Activated CD4-positive, alpha-beta T cell treated with anti-CD3 and anti-CD28 coated beads, Interleukin-2, amount 50 U/mL, for 16 hours (primary cell): ENCODE measurements at places on chromosomes 5 and 9.
A peak's percentile ranks its signal among the peaks of the same experiment; 100 is the strongest.

GRCh38 chr5:113524927-113525326 lies 11.4 kb downstream of the YTHDC2 start:
- peak; percentile 45 for DNase-seq

DNA sequence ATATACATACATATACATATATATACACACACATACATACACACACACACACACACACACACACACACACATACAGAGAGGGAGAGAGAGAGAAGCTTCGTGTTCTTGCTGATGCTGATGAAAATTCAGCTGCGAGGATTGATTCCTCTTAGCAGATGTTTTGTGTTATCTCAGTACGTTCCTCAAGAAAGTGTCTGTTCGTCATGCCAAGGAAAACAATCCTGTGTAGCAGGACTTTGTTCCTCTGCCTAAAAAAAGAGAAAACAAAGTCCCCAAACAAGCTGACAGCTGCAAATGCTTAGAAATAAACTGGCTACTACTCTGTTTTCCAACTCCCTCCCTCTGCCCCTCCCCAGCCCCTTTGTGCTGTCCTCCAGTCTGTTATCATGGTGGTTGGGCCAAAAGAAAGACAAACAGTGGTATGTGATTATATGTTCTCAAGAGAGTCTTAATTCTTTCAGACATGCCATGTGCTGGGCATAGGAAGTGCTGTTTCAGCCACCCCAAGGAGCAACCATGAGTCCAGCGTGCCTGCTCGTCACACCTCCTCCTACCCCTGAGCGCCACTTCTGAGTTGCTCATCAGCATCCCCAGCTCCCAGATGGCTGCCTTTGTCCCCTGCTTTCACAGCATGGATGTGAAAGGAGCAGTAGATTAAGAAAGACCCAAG lies 71.5 kb upstream of the EQTN start:
- DNase-seq = no peak

DNA sequence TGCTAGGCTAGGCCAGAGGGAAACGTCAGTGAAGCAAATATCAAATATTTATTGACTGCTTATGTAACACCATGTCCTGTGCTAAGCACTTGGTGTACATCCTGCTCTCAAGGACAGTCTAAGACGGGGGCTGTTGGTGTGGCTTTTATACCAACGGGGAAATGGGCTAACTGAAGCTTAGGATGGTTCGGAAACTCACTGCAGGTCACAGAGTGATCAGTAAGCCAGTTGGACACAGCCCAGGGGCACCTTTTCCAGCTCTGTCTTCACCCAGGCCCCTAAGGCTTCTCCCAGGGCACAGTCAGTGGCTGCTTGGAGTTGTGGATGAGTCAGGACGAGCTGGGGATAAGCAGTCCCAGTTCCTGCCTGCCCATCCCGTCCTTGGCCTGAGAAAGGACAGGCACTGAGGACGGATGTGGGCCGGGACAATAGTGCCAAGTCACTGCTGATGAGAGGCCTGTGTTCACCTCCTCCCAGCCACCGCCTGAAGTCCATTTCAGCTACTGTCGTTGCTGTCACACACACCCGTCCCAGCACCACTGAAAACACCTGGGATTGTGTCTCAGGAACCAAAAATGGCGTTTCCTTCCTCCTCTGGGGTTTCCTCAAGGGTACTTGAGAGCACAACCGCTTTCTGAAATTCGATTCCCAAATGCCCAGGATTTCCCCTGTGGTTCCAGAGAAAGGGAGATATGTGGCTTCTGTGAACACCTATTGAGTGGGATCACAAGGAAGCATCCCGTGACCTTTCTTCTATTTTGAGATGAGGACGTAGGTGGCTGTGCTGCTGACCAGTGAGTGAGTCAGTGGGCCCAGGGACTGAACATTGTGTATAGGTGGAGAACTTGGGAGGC lies 17.5 kb upstream of the SPRY4 start:
- DNase-seq = no peak

GRCh38 chr9:33780276-33780675 lies 15.1 kb upstream of the PRSS3 start:
- DNase-seq = no peak

DNA sequence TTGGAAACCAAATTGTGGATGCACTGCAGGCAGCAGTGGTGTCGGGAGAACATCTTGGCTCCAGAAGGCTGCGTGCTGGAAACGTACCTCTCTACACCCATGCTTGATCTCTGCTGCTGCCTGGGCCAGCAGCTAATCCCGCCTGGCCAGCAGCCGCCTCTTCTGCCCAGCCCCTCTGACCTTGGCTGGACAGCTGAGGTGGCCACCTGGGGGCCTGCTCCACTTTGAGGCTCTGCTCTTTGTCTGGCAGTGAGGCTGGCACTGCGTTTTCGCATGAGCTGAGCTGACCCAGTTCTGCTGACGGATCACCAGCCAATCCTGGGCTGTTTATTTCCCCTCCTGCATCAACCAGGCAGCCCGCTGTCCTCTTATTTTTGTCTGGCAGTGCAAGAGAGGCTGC lies 154.9 kb downstream of the TENT4A start:
- DNase-seq = no peak

GRCh38 chr5:38468202-38468673 lies 88.2 kb downstream of the LIFR start:
- no peak for DNase-seq

DNA sequence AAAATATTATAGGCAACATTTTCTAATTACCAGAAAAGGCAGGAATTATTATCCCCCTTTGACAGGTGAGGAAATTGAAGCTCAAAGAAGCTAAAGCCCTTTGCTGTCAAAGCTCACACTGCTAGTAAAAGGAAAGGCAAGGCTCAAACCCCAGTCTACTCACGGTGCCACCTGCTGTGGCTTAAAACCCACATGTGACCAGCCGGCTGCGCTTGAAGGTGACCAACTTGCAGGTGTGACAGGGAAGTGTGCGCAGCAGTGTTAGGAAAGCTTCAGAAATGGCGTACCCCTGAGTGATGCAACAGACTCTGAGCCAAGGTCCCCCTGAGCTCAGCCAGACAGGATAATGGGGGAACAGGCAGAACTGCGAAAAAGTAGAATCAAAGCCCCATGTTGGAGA lies 45.2 kb downstream of the PAX5 start:
- no peak for DNase-seq

DNA sequence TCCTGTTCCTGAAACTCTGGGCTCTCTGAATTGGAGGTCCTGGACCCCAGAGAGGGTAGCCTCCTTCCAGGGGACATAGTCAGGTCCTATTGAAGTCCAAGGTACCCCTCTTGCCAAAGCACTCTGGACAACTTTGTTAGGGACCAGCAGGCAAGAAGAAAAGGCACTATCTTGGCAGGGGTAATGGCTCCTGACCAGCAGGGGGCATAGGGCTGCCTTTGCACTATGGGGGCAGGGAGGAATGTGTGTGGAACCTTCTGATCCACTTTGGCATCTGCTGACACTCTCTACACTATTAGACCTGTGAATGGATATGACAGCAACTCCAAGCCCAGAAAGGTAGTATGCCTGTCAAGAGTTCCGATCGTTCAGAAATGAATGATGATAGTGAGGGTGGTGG lies 179.0 kb upstream of the CD180 start:
- no peak for DNase-seq
